ENCODE measurements at places on chromosomes 1 and 21. TPM values are rescaled to one million over a fixed set of nuclear protein-coding genes. Genes with fewer than 3 reads are reported as not detected.

SLC22A15 gene
- total RNA-seq: 19.9 TPM

DNA sequence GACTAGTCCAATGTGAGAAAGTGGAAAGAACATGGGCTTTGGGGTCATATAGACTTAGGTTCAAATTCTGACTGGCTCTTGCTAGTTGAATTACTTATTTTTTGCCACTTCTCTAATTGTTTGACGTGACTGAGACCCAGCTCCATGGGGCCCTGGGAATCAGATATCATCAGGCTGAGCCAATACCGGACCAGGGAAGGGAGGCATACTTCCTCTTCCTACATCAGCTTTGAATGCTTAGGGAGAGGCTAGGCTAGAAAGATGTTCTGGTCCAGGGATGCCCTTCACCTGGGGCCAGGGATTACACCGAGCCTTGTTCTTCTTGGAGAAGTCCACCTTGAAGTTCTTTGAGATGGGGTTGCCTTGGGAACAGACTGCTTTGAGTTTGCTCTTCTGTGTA, 3.7 kb upstream of the NR1I3 start:
- no peak for DNase-seq

DNA sequence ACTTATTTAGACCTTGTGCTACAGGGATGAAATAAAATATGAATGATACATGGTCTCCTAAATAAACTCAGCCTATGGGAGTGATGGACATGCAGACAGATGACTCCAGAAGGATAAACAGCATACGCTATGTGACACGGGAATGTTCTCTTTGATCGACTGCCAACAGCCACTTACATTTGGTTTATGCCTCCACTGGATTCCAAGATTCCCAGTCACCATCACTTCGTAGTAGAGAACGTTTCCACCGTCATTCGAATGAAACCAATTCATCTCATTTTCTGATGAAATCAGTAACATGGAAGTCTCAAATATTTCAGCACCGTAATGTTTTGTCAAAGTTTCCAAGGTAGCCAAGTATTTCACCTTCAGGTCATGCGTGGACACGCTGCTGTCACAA, 99.7 kb downstream of the JAK1 start:
- DNase-seq: no peak

SYNC gene
- 8.9 TPM for total RNA-seq

IGSF21 gene
- total RNA-seq: 1.2 TPM

DNA sequence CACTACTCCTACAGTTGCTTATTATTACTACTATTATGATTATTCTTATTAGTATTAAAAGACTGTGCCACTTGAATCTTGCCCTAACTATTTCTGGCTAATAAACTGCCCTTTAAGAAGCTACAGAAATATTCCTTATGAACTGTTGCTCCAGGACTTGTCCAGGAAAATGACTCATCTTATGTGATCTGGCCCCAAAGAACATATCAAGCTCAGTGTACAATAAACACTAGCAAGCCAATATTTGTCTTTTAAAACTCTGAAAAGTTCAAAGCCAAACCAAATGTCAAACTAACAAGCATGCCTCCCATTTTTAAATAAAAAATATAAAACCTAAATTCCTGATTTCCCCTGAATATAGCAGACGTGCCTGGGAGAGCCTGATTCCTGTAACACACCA, 88.7 kb upstream of the SIM2 start:
- no peak for DNase-seq

DNA sequence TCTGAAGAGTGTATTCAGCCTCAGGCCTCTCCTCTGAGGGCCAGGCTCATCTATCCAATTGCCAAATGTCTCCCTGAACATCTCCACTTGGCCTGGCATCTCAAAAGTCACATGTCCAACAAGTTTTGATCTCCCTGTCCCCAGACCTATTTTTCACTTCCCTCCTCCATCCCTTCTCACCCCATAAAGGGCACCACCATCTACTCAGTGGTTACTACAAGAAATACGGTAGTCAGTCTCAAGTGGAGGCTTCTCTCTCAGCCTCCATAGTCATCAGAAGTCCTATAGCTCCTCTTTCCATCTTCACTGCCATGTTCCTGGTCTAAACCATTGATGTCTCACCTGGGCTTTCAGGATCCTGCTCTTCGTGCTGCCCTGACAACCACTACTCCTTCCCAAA, 82.5 kb upstream of the EDN2 start:
- no peak for DNase-seq

DNA sequence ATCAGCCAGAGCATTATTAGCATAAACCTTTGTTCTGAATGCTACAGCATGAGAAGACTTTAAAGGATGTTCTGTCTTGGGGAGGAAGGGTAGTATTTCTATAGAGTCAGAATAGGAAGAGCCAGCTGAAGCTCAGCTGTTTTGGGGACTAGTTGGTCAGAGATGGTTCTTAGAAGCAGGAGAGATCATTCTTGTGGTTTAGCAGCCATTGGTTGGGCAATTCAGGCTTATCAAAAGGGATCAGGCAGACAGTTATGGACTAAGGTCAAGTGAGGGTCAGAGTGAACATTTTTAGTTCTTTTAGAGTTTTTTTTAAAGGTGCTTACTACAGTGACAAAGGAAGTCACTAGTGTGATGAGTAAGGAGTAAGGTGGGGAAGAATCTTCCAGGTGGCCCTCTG, 245.5 kb downstream of the RPS6KC1 start:
- DNase-seq: no peak

DNA sequence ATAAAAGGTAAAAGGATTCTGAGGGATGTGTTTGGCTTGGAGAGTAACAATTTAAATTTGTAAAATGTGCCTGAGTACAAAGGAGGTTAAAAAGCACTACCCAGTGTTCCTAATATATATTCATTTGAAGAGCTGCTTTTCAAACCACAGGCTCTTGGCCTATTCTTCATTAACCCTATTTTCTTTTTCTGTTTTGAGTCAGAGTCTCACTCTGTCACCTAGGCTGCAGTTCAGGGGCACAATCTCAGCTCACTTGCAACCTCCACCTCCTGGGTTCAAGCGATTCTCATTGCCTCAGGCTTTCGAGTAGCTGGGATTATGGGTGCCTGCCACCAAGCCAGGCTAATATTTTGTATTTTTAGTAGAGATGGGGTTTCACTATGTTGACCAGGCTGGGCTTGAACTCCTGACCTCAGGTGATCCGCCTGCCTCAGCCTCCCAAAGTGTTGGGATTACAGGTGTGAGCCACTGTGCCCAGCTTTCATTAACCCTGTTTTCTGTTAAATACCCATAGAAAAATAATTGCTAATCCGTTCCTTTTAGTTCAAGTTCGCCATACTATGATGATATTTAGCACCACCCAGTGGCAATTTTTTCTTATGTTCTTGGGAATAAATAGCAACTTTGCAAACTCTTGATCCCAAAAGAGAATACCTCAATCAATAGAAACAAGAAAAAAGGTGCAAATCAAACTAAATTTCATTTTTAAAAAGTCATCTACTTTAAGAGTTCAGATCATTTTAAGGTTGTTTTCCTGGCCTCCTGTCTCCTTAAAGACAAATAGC, 30.5 kb downstream of the ZBTB8OS start:
- no peak for DNase-seq

- DNase-seq: peak; percentile 69
These were observed 483.4 kb downstream of the PLPP3 start for GRCh38 chr1:56095696-56096665.

DNA sequence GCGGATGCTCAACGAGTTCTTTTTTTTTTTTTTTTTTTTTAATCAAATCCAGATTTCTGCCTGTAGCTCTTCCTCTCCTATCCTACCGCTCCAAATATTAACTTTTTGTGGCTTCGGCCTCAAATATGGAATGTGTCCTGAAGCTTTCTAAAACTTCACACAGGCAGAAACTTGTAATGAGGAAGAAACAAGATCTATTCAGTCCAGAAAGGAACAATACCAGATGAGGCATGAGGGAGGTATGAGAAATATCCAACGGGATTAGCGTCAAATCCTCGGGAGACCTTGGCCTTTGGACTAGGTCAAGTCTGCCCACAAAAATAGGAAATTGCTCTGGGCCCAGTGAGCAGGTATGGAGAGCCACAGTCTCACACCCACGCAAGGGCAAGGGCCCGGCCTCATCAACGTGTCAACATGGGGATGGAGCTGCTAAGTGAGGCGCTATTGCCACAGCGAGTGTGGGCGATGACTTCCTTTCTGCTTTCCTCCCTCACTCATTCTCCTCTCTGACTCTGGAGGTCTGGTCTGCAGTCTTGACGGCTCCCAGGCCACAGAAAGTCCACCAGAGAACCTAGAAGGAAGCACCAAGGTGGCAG, 66.6 kb downstream of the BCAR3 start:
- DNase-seq: no peak

PSRC1 gene
- total RNA-seq: 6.8 TPM

DNA sequence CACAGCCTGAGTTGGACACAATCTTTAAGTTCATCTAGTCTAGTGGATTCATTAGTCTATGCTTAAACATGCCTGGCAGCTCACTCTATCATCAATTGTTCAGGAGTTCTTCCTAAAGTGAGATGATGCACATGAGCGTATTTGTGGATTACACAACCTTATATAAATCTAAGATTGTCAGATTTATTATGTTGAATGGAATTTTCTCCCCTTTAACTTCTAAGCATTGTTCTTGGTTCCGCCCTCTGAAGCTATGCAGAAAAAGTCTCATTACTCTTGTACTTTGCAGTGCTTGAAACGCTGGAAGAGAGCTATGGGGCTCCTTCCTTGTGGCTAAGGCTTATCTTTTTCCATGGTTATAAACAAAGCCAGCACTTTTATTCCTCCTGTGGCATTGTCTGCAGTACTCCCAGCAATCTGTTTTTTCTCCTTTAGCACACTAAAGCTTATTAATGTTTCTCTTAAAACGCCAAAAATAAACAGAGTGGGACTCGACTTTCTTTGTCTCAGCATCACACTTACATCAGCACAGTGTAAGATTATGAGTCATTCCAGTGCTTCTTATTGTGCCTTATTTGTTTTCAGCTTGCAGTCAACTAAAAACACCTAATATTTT, 316.8 kb upstream of the CAMK1G start:
- DNase-seq: no peak

HPCA gene
- not detected for total RNA-seq

MRPL24 gene
- total RNA-seq: 66.6 TPM

- DNase-seq: no peak
These were observed 806 bp downstream of the DDOST start for GRCh38 chr1:20660363-20660762.

DFFB gene
- total RNA-seq: 2.7 TPM

SLC1A7 gene
- not detected for total RNA-seq

DNA sequence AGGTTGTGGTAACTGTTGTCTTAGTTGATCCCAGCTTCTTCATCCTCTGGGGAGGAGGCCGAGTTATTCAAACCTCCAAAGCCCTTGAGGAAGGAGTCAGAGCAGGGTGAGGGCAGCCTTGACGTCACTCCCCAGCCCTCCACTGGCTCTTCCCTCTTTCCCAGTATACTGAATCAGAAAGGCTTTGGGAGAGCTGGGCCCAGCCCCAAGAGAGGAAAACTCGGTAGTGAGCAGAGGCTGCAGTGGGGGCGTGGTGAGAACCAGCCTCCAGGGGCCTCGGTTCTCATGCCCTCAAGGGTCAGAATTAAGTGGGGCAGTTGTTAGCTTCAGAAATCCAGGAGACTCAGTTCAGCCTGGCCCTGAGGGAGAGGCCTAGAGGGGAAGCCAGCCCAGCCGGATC, 1.8 kb upstream of the GJA4 start:
- no peak for DNase-seq

TTLL10 gene
- total RNA-seq: not detected

- DNase-seq: no peak
These were observed 42.4 kb downstream of the MEGF6 start for GRCh38 chr1:3568815-3569435.

ATP6V0B gene
- 171 TPM for total RNA-seq

- DNase-seq: no peak
These were observed 106.3 kb upstream of the GUCA2B start for GRCh38 chr1:42046761-42047507.

DNA sequence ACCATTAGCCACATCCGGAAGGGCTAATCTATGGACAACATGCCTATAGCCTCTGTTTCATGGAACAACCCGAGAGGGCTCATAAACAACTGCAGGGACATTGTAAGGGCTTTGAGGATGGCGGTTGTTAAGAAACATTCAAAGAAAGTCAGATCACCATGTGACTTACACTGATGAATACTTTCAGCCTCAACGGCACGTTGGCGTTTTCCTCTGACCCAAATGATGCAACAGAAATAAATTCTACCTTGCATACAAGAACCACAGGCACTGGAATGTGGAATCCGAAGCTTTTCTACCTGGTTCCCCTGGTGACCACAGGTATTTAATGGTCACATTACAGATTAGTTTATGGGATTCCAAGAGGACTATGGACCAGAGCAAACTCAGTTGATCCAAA, 107.0 kb downstream of the CLIC6 start:
- no peak for DNase-seq

- no peak for DNase-seq
These were observed 5.6 kb downstream of the OLIG2 start for GRCh38 chr21:33031152-33031911.

DNA sequence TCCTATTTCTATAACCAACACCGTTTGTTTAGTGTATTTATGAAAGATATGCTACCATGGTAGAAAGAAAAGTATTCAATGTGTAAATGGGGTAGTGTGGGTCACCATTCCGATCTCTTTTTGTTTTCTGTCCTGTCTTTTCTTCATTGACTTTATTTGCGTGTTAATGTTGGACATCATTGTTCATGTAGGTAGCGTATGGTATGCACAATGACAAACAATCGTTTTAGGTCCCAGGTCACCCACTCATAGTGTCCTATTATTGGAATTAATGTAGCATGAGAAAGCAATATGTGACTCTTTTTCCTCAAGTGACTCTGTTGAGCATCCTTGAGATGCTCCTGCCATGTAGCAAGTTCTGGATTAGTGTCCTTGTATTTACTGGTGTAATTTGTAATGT, 25.4 kb downstream of the ATP5PO start:
- no peak for DNase-seq

- DNase-seq: no peak
These were observed 6.2 kb upstream of the TUFT1 start for GRCh38 chr1:151533870-151534269.

- DNase-seq: no peak
These were observed 8.1 kb downstream of the RGS8 start for GRCh38 chr1:182676274-182676673.

GPR157 gene
- 41.7 TPM for total RNA-seq
